K562 (cell line): ENCODE measurements at places on chromosomes 7 and 10.

DNA sequence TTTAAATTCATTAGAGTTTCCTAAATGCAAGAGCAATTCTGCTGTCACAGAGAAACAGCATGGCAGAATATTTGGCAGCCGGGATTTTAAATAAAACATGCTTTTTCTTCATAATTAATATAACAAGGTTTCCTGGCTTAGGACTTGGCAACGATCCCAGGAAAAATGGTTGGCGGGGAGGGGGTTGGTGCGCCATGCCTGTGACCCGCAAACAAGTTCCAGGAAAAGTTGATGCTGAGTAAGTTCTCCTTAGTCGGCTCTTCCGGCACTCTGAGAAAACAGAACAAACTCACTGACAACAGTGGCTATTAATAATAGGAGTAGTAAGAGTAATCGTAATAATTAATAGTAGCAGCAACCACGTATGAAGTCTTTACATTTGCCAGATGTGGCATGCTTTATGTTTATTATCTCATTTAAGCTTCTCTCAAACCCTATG is 4.6 kb downstream of the HABP2 start:
- DNase-seq, result peak; percentile 15

DNA sequence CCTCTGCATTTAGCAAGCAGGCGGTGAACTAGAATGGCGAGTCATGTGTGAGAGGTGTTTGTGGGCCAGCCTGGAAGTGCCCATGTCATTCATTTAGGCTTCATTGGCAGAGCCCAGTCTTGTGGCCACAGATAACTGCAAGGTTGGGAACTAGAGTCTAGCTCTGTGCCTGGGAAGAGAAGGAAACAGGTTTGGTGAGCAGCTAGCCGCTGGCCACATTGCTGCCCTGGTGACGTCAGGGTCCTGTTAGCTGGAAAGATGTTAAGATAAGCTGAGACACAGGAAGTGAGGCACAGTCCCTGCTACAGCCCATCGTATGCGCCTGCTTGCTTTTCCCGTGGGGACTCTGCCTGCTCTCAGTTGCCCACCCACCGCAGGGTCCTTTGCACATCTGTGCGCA is 185.5 kb downstream of the CAMK1D start:
- DNase-seq, result no peak

GRCh38 chr10:103676058-103676785 is 179.2 kb downstream of the SH3PXD2A start:
- DNase-seq, result no peak

DNA sequence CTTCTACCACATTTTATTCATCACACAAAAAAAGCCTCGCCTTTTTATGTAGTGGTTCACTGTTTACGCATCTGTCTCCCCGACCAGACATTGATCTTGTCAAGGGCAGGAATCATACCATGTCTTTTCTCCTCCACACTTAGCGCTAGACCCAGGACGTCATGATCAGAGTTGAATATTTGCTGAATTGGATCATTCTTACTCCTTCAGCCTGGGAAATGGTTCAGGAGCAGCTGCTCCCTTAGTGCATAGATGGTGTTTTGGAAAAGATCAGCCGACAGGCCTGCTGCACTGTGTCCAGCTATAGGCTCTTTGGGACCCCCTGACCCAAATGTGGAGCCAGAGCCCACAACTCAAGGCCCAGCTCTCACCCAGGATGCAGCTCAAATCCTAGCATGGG is 249.1 kb upstream of the TMEM72 start:
- DNase-seq, result no peak

- DNase-seq, result no peak
These were observed 12.7 kb downstream of the TAS2R60 start for GRCh38 chr7:143455942-143456341.

DNA sequence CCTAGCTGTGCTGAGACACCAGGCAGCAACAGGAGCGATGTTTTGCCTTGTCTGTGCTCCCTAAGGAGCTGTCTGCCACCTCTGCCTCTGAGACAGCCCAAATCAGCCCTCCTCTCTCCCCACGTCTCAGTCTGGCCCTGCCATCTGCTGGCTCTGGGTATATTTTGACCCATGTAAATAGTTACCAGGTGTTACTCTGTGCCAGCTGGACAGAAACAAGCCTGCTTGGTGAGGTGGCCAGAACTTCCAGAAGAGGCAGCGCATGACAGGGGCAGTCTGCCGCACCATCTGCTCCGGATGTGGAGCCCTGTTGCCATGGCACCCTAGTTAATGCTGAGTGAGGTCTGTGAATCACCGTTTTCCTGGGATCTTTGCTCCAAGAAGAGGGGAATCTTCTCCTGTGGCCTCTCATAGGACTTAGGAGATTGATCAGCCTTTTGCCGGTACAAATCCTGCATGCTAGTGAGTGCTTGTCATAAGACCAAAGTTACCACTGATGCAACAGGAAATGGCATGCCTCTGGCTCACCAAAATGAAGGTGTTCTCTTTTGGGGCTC is 31.8 kb downstream of the GSTO2 start:
- DNase-seq, result no peak

DNA sequence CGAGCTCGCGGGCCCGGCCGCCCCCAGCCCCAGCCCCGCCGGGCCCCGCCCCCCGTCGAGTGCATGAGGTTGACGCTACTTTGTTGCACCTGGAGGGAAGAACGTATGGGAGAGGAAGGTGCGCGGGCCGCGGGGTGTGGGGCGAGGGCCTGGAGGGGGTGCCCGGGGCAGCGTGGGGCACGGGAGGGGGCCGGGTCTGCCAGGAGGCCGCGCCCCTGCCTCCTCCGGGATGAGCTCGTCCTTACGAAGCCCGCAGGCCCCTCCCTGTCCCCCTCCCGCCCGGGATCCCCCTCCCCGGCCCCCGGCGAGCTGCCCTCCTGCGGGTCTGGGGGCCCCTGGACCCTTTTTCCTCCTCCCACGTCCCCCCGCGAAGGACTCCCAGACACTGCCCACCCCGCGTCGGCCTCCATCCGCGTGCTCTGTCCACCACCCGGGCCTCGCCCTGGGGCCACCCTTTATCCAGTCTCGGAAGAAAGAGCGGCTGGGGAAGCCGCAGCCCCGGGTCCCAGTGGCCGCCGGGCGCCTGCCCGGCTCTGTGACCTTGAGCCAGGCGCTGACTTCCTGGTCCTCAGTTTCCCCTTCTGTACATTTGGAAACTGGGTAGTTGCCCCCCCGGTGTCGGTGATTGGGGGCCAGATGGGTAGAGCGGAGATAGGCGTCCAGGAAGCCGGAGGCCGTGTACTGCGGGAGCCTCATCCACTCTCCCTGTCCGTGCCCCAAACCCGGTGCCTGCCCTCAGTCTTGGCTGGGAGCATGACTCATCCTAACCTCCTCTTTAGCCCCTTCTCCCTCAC is 521 bp downstream of the LIMK1 start:
- DNase-seq, result peak; percentile 74

GRCh38 chr7:7536396-7537019 is 835 bp upstream of the COL28A1 start:
- DNase-seq, result no peak

GRCh38 chr10:89390476-89391225 is 1.8 kb upstream of the IFIT1 start:
- DNase-seq, result no peak

DNA sequence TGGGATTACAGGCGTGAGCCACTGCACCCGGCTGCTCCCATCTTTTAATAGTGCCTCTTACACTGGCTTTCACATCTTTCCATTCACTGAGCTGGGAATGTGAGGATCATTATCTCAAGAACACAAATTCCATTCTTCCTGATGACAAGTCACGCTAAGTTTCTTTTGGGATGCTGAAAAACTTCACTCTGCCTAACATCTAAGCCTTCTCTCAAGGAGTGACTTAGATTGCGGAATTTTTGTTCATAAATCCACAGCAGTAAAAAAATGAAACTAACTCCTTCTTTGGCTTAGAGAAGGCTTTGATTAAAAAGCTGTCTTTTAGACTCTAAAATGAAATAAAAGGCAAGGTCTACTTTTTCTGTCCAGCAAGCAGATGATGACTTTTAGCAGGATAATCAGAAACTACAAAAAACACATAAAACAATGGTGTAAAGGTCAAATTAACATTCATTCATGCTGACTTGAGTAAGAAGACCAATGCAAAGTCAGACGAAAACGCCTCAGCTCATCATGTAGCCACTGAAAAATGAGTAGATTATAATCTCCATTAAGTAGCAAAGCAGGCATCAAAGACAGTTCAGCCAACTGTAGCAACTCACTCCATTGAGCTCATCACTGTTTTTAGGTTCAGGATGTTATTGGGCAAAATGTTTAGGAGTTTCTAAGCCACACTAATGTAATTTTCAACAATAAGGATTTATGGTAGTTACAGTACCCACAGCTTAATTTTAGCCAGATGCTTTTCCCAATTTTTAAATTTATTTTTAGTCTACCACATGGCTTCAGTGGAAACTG is 178.8 kb downstream of the ELMO1 start:
- no peak for DNase-seq

- no peak for DNase-seq
These were observed 33.7 kb downstream of the MGMT start for GRCh38 chr10:129500617-129501339.

DNA sequence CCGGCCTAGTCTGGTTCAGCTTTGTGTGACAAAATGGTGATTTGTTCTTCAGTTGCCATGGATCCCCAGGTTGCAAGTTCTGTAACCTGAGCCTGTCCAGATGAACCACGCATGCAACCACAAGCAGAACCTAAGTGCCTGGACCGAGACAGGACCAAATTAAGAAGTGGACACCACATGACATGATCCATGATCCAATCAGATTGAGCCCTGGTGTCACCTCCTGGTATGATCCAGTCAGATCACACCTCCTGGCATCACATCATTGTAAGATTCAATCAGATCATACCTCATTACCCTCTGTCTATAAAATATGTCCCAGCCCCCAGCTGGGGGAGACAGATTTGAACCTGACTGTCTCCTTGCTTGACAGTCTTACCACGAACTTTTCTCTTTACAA is 70.0 kb downstream of the MALSU1 start:
- DNase-seq, result no peak

- no peak for DNase-seq
These were observed 11.4 kb upstream of the TWIST1 start for GRCh38 chr7:19128856-19129255.

DNA sequence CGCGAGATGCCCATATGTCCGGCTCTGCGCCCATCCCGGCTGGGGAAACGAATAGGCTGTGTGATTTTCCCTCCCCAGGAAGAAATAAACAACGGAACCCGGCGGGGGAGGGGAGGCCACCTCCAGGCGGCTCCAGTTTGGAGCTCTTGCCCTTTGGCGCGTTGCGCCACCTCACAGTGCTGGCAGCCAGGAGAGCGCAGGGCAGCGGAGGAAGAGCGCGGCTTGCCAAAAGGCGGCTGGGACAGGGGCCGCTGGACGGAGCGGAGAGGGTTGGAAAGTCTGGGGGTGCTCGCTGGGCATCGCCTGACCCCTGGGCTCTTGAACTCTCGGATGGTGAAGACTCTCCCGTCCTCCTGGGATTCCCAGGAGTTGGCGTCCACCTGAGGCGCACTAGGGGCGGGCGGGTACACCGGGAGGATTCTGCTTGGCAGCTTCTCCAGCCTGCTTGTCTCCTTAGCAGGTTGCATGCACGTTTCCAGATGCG is 5.3 kb upstream of the NEUROG3 start:
- no peak for DNase-seq

DNA sequence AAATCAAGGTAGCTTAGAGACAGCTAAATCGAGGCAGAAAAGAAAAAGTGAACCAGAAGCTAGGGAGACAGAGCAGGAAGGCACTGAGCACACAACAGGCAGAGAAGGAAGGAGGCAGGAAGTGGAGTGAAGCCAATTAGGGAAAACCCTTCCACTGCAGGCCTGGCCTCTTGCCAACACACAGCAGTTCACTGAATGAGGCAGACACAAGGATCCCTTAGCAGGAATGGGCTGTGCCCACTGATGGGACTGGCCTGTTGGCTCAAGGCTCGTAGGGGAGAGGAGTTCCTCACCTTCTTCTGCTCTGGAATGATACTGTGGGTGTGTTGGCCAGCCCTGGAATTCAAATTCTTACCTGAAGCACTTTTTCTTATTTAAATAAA is 220.3 kb upstream of the STK17A start:
- DNase-seq, result no peak

- peak; percentile 38 for DNase-seq
These were observed 163.8 kb downstream of the ELMO1 start for GRCh38 chr7:37284805-37285231.

- DNase-seq, result no peak
These were observed 387.3 kb upstream of the NPVF start for GRCh38 chr7:25615593-25615992.

DNA sequence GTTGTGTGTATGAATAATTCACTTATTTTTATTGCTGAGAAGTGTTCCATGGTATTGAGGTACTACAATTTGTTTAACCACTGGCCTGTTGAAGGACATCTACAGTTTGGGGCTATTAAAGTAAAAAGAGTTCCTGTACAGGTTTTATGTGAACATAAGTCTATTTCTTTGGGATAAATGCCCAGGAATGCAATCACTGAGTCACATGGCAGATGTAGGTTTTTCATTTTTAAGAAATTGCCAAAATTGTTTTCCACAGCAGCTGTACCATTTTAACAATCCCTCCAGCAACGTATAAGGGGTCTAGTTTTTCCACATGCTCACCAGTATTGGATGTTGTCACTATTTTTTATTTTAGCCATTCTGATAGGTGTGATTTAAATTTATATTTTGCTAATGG is 243.9 kb downstream of the TNS3 start:
- DNase-seq, result no peak

DNA sequence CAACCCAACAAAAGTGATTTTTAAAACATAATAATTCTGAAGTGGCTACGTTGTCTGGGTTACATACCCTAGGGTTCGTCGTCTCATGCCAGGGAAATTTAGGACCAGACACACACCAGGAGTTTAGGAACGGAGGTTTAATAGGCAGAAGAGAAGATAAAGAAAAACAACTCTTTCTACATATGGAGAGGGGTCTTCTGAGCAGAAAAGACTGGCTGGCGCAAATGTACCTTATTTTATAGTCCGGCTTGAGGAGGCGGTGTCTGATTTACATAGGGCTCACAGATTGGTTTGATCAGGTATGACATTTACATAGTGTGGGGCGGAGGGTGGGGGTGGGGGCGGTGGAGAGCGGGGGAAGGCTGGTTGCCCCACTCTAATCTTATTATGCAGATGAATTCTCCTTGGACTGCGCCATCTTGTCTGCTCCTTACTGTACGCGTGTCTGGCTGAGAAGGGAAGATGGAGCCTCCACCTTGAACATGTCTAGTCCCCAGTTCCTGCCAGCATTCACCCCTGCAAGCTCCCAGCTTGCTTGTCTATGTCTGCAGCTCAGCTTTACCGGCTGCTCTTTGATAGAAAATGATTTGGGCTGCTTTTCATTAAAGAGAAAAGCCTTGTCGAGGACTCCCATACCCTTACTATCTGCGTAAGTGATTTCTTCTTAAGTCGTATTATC is 98.7 kb downstream of the RALA start:
- peak; percentile 68 for DNase-seq

DNA sequence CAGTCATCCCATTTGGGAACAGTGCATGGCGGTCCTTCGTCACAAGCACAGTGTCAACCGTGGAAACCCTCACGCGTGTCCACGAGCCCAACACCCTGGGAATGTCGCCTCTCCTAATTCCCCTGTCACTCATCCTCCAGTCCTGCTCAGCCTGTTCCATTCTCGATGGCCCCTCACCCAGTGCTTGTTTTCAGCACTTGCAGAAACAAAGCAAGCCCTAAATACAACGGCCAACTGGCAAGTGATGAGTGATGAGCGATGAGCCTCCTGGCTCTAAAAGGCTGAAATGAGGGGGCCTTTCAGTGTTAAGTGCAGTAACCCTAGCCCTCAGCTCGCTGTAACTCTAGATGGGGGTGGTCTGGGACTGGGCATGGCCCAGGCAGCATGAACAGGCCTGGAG is 22.6 kb downstream of the NKX2-3 start:
- no peak for DNase-seq
